ENCODE measurements at places on chromosomes 13 and 19.

GRCh38 chr13:39232401-39232980, 194.2 kb downstream of the NHLRC3 start:
- DNase-seq, result no peak

GRCh38 chr19:33492090-33492489, 29.5 kb downstream of the PEPD start:
- DNase-seq, result no peak

- DNase-seq, result no peak
These were observed 26.3 kb upstream of the INTS6 start for GRCh38 chr13:51479199-51479523.

GRCh38 chr19:48795685-48796070, 15.2 kb downstream of the BCAT2 start:
- DNase-seq, result no peak
